ENCODE measurements at places on chromosomes 5 and 9. TPM values are rescaled to one million over a fixed set of nuclear protein-coding genes. Genes with fewer than 3 reads are reported as not detected.

GRCh38 chr9:84697509-84698114, 28.1 kb downstream of the NTRK2 start:
- DNase-seq, result peak; percentile 71

The OGN gene
- total RNA-seq, result 1.4 TPM

- DNase-seq, result no peak
Observed at GRCh38 chr9:110997847-110998246, 40.4 kb downstream of the LPAR1 start.

GRCh38 chr5:113336975-113337374, 97.8 kb downstream of the TSSK1B start:
- DNase-seq, result no peak

GRCh38 chr9:19290103-19290502, 59.6 kb downstream of the DENND4C start:
- no peak for DNase-seq

The MEGF10 gene
- 49.0 TPM for total RNA-seq

DNA sequence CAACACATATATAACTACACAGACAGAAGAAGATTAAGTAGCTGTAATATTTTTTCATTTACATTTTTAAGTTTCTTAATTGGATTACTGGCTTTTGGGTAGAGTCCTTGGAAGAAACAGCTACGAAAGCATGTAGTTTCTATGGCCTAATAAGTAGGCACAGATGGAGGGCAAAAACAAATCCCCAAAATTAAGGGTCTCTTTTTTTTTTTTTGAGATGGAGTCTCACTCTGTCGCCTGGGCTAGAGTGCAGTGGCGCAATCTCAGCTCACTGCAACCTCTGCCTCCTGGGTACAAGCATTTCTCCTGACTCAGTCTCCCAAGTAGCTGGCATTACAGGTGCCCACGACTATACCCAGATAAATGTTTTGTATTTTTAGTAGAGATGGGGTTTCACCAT, 27.1 kb upstream of the MTMR12 start:
- DNase-seq, result no peak

DNA sequence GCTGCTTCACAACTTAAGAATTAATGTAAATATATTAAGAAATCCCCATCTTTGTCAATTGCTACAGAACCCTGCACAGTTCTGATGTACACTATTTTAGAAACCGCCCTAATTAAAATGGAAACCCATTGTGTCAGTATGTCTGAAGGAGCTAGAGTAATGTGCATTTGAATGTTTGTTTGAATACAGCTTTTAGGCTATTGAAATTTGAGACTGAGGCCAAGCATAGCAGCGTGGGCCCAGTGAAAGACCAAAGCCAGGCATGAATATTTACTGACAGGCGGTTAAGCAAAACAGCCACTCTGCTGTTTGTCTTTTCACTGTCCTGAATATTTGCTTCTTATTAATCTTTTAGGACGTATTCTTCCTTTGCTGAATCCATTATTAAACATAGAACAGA, 252.3 kb downstream of the IZUMO3 start:
- DNase-seq, result no peak

DNA sequence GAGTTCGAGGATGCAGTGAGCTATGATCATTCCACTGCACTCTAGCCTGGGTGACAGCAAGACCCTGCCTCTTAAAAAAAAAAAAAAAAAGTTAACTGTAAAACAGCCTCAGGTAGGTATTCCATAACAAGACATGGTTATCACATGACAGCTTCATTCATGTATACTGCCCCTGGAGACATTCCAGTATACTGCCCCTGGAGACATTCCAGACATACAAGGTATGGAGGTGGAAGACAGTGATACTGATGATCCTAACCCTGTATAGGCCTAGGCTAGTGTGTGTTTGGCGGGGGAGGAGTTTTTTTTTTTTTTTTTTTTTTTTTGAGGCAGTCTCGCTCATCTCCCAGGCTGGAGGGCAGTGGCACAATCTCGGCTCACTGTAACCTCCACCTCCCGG, 105.5 kb downstream of the RICTOR start:
- DNase-seq, result no peak

The FOXD4L4 gene
- total RNA-seq, result 2.3 TPM

The KLF4 gene
- 6.1 TPM for total RNA-seq

GRCh38 chr5:131637694-131638093, 2.7 kb upstream of the RAPGEF6 start:
- DNase-seq, result no peak

- no peak for DNase-seq
Observed at GRCh38 chr5:72130351-72130761, 23.1 kb downstream of the MAP1B start.

DNA sequence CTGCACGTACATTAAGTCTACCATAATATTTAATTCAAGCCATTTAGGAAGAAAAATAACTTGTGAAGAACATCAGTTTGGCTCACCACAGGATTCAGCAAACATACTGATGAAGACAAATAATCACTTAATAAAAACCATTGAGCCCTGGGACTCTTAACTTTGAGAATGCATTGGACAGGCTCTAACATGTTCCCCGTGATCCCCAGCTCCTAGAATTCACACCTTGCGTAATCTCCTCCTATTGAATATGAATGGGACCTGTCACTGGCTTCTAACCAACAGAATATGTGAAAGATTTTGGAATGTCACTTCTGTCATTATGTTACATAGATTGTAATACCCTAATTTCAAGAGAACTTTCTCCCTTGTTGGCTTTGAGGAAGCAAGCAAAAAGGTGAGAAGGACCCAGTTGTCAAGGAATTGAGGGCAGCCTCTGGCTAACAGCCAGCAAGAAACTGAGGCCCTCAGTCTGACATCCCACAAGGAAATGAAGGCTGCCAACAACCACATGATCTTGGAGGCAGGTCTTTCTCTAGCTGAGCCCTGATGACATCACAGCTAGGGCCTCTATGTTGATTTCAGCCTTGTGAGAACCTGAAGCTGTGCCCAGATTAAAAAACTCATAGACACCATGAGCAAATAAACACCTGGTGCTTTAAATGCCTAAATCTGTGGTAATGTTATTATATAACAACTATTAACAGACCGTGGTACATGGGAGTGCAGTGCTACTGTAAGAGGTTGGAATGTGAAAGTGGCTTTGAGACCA, 433.2 kb downstream of the SEMA5A start:
- no peak for DNase-seq

GRCh38 chr9:34574571-34574970, 15.0 kb downstream of the CNTFR start:
- DNase-seq, result no peak

DNA sequence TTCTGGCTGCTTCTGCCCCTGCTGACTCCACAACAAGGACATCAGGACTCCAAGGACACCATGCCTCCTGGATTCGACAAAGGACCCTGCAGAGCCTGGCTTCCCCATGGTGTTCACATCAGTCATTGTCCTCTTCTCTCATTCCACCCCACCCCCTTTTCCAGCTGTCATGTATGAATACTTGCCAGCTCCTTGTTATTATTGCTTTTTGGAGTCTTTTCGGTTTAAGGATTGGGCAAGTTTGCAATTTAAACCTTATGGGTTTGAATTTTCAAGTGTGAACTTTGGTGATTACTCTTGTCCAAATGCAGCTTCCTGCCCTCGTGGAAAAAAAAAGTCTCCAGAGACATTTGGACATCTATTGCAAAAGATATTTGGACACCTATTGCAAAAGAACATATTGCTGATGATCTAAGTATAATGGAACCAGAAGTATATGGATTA, 14.2 kb upstream of the LVRN start:
- DNase-seq, result no peak

- DNase-seq, result no peak
Observed at GRCh38 chr9:125651576-125652232, 55.3 kb downstream of the MAPKAP1 start.

DNA sequence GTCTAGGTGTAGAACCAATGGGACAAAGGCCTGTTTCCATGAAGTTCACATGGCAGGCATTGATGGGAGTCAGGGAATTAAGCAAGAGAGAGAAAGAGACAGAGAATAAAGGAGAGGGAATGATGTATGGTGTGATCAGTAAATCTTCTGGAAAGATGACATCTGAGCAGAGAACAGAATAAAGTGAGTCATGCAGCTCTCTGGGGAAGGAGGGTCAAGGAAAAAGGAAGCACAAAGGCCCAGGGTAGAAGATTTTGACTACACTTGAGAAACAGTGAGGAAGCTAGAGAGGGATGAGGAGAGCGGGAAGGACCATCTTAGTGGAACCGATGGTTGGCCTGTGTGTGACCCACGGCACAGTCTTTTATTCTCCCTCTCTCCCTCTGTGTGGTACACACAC, 425.9 kb downstream of the SPOCK1 start:
- DNase-seq, result no peak

DNA sequence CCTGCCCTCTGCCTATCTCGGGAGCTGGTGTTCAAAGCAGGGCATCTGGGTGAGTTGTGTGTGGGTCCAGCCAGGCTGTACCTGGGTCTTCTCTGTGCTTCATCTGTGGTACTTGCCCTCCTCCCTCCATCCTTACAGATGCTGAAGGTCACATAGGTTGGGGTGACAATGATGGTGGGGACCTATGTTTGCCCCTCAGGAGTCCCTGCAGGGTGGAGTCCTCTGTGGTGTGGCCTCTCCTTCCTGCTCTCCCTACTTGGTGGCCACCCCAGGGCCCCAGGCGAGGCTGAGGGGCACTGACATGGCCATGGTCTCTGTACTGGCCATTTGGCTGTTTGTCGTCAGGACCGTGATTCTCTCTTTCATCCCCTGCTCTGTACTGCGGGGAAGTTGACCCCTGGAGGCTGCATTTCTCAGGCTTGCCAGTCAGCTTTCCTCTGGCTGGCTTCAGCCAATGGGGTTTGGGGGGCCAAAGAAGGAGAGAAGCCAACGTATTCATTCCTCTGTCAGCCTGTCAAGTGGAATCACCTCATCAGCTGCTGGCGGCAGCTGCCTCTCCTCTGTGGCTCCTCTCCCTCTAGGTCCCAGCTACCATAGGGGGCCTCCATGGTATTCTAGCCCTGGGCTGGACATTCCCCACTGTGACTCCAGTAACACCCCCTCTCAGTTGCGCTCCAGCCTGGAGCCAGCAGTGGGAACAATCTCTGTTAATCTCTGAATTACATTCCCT, 4.6 kb downstream of the DCANP1 start:
- no peak for DNase-seq

DNA sequence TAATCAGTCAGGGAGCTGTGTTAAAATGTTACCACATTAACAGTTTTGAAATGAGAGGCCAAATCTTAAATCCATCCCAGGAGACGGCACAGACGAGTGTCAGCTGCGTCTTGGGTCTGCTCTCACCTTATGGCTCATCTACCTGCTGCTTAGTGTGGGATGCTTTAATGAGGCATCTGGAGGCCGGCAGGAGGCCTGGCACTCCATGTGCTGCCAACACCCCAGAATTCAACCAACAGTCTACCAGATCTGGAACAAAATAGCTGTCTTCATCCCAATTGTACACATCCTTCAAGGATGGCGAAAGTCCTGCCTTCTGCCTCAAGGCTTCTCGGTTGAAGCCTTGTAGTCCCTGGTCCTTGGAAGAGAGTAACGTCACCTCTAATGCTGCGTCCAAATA, 12.0 kb downstream of the PRKACG start:
- no peak for DNase-seq

The DDX31 gene
- total RNA-seq, result 8.8 TPM

DNA sequence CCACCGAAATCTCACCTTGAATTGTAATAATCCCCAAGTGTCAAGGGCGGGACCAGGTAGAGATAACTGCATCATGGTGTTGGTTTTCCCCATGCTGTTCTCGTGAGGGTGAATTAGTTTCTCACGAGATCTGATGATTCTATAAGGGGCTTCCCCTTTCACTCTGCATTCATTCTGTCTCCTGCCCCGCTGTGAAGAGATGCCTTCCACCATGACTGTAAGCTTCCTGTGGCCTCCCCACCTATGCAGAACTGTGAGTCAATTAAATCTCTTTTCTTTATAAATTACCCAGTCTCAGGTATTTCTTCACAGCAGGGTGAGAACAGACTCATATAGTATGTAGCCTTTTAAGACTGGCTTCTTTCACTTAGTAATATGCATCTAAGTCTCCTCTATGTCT, 128.1 kb upstream of the NR5A1 start:
- DNase-seq, result no peak

The THBS4 gene
- total RNA-seq, result 23.8 TPM

GRCh38 chr9:279674-280073, 65.0 kb downstream of the DOCK8 start:
- DNase-seq, result no peak

The SVEP1 gene
- 9.5 TPM for total RNA-seq

GRCh38 chr9:110307191-110307590, 30.5 kb downstream of the TXNDC8 start:
- DNase-seq, result no peak

DNA sequence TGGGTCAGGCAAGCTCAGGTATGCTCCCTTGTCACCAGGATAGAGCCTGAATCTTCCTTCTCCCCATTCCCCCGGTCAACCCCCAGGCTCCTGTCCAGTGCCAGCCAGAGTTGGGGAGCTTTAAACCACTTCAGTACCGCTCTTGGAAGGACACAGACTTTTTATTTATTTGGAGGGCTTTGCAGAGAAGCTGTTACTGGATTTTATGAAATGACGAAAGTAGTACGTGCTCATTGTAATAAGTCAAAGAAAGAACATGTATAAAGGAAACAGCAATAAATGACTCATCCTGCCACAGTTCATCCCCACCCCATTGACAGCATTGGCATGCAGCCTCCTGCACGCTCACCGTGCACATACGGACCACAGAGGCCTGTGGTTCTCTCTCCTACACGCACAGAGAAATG, 230.3 kb downstream of the AUH start:
- DNase-seq, result no peak

DNA sequence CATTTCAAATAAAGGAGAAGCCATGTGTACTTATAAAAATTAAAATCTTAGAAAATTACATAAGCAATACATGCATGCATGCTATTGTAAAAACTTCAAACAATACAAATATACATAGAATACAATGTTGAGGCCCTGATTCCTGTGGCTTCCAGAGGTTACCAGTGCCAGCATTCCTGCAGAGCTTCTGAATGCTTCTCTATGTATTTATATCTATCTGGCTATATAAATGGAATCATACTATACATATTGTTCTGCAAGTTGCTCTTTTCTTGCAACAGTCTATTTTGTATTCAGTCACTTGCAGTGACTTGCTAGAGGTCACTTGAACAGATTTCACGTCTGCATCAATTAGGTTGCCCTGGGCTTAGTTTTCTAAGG, 3.2 kb upstream of the IL12B start:
- DNase-seq, result no peak

The LPAR1 gene
- total RNA-seq, result 40.1 TPM

The SLC45A2 gene
- total RNA-seq, result 2.4 TPM

The CCDC171 gene
- 19.1 TPM for total RNA-seq

GRCh38 chr5:167982-168660, 23.2 kb upstream of the LRRC14B start:
- DNase-seq, result no peak

The NR5A1 gene
- total RNA-seq, result not detected

- DNase-seq, result no peak
Observed at GRCh38 chr5:40442346-40442745, 237.4 kb upstream of the PTGER4 start.

DNA sequence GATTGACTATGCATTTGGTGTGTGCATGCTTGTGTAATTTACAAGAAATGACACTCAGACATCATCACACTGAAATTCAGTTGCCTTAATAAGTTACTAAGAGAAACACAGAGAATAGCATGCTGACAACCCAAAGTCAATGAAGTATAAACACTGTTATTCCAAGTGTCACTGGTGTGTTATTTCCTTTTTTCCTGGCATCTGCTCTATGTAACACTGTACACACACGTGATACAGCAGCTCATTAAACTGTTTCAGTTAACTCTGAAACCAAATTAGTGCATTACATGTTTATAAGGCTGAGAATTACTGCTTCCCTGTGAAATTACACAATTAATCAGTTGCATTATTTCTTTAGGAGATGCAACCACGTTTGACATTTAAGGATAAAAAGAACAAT, 252.7 kb downstream of the EFNA5 start:
- no peak for DNase-seq
